ENCODE measurements at places on chromosomes 13 and 19.

- no peak for DNase-seq
Measured at GRCh38 chr19:7327802-7328201, 20.9 kb upstream of the ARHGEF18 start.

DNA sequence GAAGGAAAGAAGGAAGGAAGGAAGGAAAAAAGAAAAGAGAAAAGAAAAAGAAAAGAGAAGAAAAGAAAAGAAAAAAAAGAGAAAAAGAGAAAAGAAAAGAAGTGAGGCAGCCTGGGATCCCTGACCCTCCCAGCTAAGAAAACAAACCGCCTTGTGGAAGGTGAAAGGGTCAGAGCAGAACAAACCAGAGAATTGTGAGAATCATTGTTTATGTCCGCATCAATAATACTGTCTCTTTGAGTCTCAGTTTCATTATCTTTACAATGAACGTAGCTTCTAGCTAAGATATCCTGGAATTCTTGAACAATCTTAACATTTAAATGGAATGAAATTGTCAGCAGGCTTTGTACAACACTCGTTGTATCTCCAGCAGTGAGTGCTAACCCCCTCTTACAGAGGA lies 66.4 kb upstream of the SERP2 start:
- DNase-seq, result no peak

- no peak for DNase-seq
Measured at GRCh38 chr19:8095354-8095886, 42.9 kb downstream of the CCL25 start.

DNA sequence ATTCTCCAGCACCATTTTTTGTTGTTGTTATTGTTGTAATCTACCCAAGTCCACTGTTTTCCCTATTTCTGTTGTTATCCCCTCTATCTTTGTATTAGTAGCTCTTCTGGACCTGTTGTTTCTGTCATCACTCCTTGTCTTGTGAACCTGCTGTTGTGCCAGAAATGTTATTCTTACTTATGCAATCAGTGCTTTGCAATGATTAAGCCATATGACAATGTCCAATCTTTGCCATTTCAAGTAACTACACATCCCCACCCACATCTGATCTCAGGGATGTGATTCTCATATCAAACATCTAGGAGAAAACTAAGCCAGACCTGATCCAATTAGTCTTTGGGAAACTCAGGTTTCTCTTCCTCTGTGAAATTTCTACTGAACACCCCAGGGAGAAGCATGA lies 472.6 kb upstream of the KLHL1 start:
- no peak for DNase-seq

GRCh38 chr13:24851546-24851945 lies 87.6 kb downstream of the RNF17 start:
- DNase-seq, result no peak

DNA sequence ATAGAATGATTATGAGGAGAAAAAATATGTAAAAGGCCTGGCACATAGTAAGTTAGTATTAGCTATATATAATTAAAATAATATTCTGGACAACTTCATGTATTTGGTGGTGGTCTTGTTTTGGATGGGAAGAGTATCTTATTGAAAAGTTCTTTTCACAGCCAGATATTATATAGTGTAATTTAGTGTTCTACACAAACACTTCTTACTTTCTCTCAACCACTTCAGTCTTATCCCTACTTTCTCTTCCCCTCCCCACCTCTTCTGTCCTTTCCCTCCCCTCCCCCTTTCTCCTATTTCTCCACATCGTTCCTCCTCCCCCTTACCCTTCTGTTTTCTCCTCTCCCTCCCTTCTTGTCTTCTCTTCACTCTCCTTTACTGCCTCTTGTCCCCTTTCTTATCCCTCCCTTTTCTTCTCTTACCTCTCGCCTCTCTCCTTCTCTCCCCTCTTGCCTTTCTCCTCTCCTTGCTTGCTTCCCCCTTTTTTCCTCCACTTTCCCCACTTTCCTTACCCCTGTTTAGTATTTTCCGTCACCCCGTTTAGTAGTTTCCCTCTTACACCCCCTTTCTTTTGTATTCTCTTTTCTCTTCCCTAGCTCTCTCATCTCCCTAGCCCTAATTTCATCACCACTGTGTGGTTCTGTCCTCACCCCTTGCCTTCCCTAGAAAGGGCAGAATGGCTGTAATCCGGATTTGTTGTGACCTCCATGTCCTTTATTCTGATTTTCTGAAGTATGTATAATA lies 107.2 kb upstream of the MLNR start:
- DNase-seq, result no peak

DNA sequence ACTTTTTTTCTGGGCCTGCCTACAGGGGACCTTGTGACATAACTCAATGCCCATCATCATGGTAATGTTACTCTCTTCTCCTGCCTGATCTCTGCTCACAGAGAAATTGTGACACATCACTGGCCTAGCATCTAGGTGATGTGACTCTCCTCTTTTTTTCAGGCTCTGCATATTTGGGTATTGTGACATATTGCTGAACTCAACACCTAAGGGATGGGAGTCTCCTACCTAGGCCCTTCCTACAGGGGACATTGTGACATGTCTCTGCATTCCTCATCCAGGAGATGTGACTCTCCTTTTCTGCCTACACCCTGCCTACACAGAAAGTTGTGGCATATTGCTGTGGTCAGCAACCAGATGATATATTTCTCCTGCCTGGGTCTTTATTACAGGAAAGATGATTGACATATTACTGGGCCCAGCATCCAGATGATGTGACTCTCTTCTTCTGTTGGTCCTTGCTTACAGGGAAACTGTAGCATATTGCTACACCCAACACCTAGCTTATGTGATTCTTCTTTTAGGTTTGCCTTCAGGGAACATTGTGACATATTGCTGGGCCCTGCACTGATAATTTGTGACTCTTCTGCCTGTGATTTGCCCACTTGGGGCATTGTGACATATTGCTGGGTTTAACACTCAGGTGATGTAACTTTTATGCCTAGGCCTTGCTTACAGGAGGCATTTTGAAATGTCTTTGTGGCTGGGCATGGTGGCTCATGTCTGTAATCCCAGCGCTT lies 21.0 kb upstream of the ZNF254 start:
- DNase-seq, result no peak

DNA sequence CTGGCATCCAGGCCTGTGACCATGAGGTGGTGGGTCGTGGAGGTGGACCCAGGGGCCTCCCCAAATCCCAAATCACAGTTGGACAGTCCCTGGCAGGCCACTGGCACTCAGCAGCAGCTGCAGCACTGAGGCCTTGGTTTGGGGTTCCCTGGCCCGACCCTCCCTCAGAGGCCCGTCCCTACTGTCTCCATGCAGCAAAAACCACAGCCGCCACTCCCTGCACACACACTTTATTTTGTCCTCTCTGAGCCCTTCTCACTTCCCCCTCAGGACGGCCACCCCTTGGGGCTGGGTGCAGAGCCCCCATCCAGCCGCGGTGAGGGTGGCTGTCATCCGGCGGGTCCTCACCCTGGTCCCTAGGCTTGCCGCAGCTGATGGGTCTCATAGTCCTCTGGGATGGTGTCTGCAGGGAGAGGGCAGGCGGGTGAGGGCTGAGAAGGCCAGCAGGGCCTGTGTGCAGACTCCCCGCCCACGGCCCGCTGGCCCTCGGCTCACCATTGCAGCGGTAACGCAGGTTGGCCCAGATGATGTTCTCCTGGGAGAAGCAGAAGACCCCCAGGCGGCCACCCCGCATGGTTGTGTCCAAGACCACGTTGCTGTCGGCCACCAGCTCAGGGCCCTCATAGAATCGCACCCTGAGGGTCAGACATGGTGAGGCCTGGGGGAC lies 8.4 kb downstream of the COMP start:
- DNase-seq, result no peak

DNA sequence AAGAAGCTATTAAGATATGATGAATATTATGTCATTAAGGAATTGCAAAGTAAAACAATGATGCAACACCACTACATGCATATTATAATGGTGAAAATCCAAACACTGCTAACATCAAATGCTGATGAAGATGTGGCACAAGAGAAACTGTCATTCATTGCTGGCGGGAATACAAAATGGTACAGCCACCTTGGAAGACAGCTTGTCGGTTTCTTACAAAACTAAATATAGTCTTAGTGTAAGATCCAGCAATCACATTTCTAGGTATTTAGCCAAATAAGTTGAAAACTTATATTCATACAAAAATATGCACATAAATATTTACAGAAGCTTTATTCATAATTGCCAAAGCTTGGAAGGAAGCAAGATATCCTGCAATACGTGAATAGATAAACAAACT lies 114.9 kb upstream of the EDNRB start:
- no peak for DNase-seq

- no peak for DNase-seq
Measured at GRCh38 chr19:6521718-6522646, 8.8 kb upstream of the TNFSF9 start.

DNA sequence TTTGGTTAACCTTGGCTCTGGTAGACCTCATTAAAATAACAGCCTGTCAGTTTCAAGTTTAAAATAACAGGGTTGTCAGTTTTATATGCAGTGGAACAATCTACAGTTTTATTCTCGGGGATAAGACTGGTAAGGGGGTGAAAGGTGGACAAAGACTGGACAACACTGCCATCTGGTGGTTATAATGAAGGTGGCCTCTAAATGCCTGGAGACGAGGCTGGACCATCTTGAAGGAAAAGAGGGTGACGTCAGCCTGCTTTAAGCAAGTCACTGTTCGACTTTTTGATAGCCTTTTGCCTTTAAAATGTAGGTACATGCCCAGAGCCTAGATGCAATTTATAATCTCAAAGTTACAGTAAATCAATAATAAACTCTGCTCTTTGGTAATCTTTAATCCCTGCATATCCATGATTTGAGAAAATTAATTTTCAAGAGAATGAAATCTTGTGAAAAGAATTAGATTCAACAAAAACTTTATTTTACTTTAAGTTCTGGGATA lies 117.0 kb downstream of the DCT start:
- DNase-seq, result peak; percentile 69

All from activated CD4-positive, alpha-beta T cell treated with anti-CD3 and anti-CD28 coated beads for 24 hours (primary cell).